Femur (tissue), 1 donor: ENCODE measurements at places on chromosomes 12 and 14.
A peak's percentile ranks its signal among the peaks of the same experiment; 100 is the strongest.

- no peak for DNase-seq
Measured at GRCh38 chr14:33949411-33949893, 1.4 kb downstream of the EGLN3 start.

- no peak for DNase-seq
Measured at GRCh38 chr14:95885866-95886265, 9.2 kb downstream of the TUNAR start.

DNA sequence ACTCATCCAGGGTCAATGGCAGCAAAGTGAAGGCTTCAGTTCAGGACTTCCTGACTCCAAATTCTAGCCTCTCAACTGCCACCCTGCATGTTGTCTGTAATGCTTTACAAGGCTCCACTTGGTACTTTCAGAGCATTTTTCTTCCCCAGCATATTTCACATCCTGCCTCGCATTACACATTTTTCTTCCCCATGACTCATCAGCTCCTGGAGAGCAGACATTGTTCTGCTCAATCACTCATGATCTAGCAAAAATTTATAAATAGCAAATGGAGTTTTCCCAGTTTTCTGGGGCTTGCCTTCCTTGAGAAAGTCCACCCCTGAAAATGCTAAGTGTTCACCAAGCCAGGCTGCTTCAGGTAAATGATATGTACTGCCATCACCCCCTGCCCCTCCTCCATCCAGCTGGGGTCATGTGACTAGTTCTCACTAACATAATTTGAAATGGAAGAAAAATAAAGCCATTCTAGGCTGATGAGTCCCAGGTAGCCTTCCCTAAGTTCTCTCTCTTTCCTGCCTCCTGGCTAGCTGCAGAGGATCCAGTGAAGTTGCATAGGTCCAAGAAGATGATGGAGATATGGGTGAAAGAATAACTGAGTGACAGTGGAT lies 69.4 kb downstream of the ARMH4 start:
- no peak for DNase-seq

GRCh38 chr12:58086006-58086405 lies 144.6 kb downstream of the ATP23 start:
- no peak for DNase-seq

DNA sequence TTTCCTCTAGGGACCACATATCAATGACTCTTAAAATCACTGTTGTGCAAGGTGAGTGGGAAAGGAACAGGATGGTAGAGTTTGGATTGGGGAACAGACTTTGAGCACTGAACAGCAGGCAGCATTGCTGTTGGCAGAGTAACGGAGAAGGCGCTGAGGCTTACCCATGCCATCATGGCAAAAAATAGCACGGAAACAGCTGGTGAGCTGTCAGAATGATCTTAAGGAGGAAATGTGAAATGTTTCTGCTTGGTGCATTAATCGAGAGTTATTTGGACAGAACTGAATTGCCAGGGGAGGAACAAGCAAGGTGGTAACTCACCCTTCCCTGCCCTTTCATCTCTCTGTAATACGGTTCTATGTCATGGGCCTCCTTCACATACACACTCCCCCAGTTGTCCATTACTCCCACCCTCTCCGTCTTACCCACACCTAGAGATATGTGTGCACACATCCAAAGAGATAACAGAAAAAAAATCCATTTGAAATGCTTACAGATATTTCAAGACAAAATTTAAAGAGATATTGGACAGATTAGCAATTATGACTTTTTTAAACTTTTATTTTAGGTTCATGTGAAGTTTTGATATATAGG lies 572.5 kb downstream of the DIO2 start:
- peak; percentile 28 for DNase-seq

DNA sequence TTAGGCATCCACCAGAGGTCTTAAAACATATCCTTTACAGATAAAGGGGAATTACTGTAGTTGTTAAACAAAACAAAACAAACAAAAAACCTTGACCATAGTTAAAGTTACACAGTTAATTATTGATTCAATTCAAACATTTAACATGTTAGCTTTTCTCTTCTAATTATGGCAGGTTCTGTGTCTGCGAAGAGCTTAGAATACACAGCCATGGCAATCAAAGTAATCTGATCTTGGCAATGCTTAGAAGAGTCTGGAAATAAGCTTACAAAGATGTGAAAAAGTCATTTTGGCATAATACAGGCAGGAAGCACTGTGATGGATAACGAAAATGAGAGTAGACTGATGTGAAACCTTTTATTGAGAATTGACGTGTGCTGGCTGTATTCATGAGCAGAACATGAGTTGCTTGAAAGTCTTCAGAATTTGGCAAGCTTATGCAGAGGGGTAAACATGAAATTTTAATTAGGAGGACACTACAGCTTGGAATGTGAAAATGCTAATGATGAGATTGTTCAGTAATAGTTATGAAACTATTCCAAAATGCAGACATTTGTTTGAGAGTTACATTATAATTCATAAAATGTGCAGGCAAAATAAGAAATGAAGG lies 629.6 kb downstream of the FSCB start:
- no peak for DNase-seq

GRCh38 chr12:49415521-49415970 lies 48.3 kb downstream of the SPATS2 start:
- no peak for DNase-seq

DNA sequence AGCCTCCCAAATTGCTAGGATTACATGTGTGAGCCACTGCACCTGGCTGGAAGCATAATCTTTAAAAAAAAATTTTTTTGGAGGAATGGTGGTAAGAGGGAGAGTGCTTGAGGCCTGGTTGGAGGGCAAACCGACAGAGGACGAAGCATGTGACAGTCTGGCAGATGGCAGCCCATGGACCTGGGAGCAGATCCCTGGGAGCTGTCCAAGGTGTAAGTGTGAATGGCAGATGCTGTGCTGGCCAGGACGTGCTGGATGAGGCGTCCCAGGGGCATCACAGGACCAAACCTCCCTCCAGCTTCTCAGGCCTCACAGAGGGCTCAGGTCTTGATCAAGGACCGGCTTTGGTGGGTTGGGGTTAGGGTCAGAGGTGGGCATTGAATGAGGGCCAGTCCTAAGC lies 128.4 kb upstream of the NCOR2 start:
- no peak for DNase-seq

- DNase-seq, result no peak
Measured at GRCh38 chr14:102043251-102044025, 43.4 kb downstream of the HSP90AA1 start.

- DNase-seq, result no peak
Measured at GRCh38 chr14:24364841-24365240, 3.1 kb upstream of the NFATC4 start.

DNA sequence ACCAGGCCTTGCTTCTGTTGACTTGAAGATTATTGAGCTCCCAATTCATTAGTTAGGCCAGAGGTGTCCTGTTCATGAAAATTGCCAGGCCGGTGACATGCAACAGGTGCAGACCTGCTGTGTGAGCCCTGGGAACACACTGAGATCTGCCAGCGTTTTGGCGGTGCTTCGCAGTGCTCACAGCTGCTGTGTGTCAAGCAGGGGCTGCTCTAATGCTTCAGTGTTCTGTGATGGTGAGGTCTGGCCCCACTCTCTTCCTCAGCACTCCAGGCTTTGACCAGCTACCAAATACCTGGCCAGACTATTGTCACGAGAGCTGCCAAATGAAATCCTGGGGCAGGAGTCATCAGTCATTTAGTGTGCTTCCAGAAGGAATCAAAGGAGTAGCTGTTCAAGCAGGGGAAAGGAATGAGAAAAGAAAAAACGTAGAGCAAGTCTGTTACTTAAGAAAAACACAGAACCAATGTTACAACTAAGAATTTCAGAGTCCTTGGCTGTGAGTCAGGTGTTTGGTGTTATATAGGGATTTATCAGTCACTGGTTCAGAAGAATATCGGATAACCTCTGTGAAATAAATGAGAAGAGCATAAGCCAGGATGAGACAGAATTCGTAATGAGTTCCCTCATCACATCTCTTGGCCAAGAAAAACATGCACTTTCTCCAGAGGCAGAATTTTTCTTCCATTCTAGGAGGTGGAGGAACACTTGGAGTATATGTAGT lies 150.8 kb downstream of the FBXL14 start:
- peak; percentile 44 for DNase-seq
